ENCODE measurements at places on chromosomes 7 and 10.

GRCh38 chr10:26243351-26243720, 26.8 kb downstream of the GAD2 start:
- DNase-seq = no peak

GRCh38 chr7:117811696-117812095, 61.5 kb downstream of the CTTNBP2 start:
- DNase-seq = no peak

DNA sequence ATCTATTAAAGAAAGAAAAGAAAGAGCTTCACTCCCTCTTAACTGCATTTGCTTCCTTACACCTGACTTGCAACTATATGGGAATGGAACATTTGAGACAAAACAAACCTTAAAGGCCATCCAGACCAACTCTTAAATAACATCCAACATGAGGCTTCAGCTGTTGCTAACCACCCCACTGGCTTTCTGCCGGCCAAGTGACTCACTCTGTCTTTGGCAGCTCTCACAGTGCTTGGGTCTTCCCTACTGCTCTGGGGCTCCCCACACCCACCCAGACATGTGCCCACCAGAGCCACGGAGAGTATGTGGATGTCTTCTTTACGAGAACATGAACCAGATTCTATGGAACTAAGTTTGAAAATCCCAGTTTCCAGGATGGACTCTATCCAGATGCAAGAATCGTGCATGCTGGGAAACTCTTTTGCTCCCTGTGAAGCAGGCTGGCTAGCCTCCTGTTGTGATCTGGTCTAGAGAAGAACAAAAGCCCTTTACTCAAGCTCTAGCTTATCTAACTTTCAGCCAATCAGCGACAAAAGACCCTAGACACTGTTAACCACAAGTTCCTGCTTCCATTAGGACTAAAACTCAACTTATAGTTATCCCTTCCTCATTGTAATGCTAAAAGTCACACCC, 245.7 kb downstream of the TCERG1L start:
- no peak for DNase-seq

- DNase-seq = no peak
Measured at GRCh38 chr7:85156661-85157208, 30.1 kb downstream of the SEMA3D start.

GRCh38 chr10:47362199-47362598, 14.0 kb downstream of the RBP3 start:
- no peak for DNase-seq

DNA sequence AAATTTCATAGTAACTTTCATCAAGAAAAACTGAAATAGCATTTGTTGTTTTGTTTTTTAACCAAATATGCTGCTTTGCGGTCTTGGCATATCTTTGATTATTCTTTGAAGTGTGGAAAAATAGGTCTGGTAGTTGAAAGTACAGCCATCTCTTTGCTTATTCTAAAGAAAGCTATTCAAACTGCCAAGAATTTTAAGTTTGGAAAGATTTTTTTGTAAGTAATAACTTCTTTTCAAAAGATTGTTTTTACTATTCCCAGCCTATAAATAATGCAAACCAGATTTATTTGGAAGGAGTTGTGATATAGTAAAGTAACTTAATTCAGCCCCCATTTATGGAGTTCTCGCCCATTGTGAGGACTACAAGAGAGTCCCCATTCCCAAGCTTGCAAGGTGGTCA, 87.0 kb downstream of the ADD3 start:
- no peak for DNase-seq

DNA sequence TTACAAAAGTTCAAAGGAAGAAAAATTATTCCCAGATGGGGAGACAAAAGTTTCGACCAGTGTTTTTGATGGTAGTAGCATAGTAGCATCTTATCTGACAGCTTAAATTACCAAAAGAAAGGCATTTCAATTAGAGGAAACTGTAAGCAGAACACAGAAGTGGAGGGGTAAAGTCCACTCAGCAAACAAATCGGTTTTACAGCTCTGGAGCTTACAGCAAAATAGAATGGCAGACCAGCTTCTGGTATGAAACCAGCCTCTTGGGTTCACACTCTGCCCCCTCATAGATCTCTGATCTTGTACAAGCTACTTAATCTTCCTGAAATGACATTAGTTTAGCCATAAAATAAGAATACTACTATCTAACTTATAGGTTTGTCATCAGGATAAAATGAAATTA, 118.6 kb downstream of the RNF32 start:
- DNase-seq = no peak

DNA sequence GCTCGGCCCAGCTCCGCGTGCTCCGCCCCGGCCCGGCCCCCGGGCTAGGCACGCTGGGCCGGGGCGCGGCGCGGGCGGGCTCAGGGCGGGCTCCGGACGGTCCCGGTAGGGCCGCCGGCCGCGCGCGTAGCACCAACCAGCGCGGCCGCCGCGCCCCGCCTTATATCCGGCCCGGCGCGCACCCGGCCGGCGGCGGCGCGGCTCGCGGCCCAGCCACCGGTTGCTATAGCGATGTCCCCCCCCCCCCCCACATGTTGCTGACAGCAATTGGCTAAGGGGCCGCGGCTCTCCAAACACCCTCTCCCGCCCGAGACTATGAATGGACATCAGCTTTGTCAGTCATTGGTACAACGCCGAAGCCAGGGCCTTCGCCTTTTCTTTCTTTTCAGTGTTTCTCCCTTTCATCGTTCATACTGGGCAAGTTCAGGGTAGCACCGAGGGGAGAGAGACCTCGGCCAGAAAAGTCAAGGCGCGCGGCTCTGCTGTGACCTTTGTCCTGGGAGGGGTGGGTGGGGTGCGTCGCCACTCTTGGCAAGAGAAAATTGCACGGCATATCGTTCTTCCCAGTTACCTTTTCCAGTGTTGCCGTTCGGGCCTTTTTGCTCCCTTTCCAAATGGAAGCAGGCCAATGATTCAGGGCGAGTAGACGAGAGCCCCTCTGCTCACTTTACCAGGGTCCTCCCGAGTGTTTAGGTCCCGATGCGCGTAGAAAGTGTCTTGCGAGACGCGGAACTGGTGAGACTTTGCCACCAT, 354.2 kb downstream of the DNAJB6 start:
- DNase-seq = no peak

- DNase-seq = no peak
Measured at GRCh38 chr10:100534726-100535125, 1.0 kb upstream of the HIF1AN start.

DNA sequence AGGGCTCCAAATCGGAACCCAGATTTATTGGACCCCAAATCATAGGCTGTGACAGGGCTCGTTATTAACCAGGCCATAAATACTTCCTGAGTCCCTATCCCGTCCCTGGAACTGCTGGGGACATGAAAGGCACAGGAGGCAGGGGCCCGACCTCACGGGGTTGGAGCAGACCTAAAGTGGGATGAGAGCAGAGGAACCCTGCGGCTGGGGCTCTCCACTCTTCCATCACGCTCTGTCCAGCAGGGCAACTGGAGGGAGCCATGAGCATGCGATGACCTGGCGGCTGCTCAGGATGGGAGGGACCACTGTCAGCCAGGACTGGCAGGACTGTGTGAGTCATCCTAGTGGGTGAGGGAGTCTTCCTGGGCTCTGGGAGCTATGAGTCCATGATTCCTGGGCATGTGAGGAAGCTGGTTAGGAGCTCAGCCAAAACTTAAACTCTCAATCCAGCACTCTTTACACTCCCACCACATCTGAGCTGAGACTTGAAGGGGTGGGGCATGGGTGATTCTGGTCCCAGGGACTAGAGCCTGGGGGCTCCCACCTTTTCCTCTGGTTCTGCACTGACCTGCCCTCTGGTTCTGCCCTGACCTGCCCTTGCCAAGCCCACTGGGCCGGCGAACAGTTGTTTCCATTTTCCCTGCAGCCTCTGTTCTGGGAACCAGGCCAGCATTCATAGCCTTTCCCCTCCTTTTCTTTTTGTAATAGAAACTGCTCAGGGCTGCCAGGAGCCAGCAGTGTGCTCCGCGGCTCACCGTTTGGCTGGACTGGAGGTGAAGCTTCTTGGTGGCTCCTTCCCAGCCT, 47.1 kb downstream of the SYPL1 start:
- no peak for DNase-seq

- DNase-seq = no peak
Measured at GRCh38 chr10:306675-307185, 171.5 kb downstream of the ZMYND11 start.

GRCh38 chr10:34768261-34768971, 46.7 kb downstream of the PARD3 start:
- DNase-seq = no peak

DNA sequence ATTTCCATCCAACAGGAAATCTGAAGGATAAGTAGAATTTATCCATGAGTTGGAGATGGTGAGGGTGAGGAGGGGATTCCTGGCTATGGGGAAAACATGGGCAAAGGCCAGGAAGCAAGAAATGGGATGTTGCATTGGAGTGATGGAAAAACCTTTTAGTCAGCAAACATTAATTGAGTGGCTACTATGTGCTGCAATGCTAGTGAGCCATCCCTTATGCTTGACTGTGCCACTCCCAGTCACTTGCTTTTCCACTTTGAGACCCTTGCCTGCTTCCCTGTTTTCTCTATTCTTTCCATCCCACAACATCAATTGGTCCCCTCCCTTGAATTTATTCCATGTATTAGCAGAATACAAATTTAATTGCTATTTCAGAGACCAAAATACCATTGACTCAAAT, 252.7 kb upstream of the HABP2 start:
- DNase-seq = no peak

- DNase-seq = peak; percentile 63
Measured at GRCh38 chr7:141563956-141564623, 12.9 kb downstream of the AGK start.

- DNase-seq = no peak
Measured at GRCh38 chr7:143978585-143978984, 21.5 kb upstream of the OR6B1 start.

DNA sequence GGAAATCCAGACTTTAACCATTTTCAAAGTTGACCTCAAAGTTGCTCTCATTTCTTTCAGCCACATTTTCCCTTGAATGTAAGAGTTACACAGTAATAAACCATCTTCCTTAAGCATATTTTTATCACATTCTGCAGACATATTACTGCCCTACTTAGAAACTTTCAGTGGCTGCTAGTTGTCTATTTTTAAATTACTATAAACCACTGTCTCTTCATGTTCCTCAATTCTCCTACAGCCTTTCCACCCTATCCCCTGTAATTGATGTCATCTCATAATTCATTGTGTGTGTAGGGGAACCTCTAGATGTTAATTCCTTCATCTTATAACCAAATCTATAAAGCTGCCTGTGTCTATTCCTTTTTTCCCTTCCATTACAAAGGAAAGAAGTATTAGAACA, 78.1 kb upstream of the STRIP2 start:
- no peak for DNase-seq

GRCh38 chr10:71268247-71268691, 50.8 kb upstream of the SLC29A3 start:
- DNase-seq = no peak

DNA sequence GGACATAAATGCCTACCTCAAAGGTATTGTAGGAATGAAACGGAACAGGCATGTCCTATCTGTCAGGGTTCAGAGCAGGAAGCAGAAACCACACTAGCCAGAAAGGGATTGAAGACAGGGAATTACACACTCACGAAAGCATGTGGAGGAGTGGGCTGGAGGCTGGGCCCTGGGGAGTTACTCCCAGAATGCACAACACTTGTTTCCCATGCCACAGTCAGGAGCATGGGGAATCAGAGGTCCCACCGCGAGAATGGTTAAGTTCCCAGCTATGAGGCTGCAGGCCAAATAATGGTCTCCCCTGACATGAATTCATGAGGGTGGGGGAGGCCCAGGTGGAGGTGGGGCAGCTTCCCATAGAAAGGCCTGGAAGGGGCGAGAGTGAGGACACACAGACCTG, 212.7 kb downstream of the HERPUD2 start:
- no peak for DNase-seq

- DNase-seq = no peak
Measured at GRCh38 chr7:19561121-19561805, 147.6 kb downstream of the POLR1F start.

DNA sequence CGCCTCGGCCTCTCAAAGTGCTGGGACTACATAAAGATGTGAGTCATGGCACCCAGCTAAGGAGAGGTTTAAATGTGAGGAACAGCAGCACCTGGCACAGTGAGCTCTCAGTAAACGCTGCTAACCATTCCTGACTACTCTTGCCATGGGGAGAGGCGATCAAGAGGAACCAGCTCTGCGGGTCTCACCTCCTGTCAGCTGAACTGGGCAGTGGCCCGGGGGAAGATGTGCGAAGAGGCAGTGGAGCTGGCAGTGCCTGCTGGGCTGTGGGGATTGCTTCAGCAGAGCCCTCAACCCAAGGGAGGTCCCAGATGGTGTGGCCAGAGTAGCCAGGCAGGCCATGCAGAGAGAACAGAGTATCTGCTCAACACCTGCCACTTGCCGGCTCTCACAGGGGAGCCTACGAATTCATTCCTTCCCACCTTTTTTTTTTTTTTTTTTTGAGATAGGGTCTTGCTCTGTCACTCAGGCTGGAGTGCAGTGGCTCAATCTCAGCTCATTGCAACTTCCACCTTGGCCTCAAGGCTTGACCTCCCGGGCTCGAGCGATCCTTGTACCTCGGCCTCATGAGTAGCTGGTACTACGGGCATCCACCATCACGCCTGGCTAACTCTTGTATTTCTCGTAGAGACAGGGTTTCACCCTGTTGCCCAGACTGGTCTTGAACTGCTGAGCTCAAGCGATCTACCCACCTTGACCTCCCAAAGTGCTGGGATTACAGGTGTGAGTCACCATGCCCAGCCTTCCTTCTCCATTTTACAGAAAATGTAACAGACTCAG, 6.8 kb downstream of the POLM start:
- DNase-seq = no peak

GRCh38 chr10:116472891-116473290, 45.2 kb downstream of the PNLIPRP3 start:
- no peak for DNase-seq

DNA sequence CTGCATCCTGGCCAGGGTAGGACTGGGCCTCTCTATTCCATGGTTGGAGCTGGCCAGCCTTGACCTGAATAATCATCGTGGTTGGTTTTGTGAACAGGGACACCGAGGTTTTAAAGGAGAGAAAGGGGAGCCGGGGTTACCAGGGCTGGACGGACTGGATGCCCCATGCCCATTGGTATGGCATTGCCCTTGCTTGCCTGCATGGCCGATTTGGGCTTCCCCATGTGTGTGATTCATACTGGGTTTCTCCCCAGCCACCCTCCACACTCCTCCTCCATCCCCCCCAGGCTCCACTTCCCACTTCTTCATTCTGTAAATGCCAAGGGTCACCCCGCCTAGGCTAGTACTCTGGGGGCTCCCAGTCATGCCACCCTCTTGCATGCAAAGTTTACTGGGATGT, 98.8 kb upstream of the MACROH2A2 start:
- no peak for DNase-seq

GRCh38 chr10:18501198-18501597, 150.2 kb downstream of the NSUN6 start:
- DNase-seq = peak; percentile 31

- DNase-seq = no peak
Measured at GRCh38 chr7:42587806-42588205, 324.1 kb downstream of the C7orf25 start.

DNA sequence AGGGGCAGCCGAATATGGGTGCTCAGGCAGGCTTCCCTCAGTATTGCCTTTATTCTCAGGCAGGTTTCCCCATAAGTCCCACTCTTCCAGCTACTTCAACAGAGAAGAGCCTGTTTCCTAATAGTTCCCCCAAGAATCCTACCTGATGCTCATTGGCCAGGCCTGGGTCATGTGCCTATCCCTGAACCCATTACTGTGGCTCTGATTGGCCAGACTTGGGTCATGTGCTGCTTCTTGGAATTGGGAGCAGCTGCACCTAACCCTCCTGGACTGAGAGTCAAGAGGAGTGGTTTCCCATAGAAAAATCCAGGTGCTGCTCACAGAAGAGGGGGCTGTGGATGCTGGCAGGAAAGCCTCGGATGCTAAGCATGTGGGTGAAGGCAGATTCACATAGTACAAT, 21.7 kb downstream of the OPALIN start:
- no peak for DNase-seq

All from activated CD4-positive, alpha-beta T cell treated with anti-CD3 and anti-CD28 coated beads, Interleukin-2, amount 50 U/mL, for 16 hours (primary cell).